Stimulated activated CD8-positive, alpha-beta memory T cell treated with anti-CD3 and anti-CD28 coated beads, Interleukin-2, amount 100 ng/mL, for 1 hour (primary cell): ENCODE measurements at places on chromosomes 11 and 22.

- no peak for DNase-seq
These were observed 1491.2 kb downstream of the BRD1 start for GRCh38 chr22:48336339-48337060.

DNA sequence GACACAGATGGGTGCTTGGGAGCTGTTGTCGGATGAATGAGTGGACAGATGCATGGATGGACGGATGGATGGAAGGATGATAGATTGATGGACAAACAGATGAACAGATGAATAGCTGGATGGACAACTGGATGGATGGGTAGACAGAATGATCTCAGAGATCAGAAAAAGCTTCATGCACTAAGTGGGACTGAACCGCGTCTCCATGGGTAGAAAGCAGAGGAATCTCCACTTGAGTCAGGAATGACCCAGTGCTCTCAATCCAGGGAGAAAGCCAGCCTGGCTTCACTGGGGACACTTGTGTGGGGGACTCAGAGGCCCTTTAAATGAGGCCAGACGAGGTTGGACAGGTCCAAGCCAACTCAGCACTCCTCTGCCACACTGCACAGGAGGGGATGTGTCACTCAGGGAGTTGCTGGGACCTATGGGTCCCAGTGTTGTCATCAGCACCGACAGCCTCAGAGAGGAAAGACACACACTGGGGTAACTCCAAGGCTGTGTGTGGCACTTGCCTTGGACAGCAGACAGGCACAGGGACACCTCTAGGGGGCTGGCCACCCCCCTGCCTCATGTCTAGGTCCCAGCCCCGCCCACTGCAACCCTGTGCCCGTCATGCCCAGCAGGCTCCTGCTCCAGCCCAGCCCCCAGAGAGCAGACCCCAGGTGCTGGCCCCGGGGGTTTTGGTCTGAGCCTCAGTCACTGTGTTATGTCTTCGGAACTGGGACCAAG, 5.6 kb downstream of the IGLL5 start:
- no peak for DNase-seq

DNA sequence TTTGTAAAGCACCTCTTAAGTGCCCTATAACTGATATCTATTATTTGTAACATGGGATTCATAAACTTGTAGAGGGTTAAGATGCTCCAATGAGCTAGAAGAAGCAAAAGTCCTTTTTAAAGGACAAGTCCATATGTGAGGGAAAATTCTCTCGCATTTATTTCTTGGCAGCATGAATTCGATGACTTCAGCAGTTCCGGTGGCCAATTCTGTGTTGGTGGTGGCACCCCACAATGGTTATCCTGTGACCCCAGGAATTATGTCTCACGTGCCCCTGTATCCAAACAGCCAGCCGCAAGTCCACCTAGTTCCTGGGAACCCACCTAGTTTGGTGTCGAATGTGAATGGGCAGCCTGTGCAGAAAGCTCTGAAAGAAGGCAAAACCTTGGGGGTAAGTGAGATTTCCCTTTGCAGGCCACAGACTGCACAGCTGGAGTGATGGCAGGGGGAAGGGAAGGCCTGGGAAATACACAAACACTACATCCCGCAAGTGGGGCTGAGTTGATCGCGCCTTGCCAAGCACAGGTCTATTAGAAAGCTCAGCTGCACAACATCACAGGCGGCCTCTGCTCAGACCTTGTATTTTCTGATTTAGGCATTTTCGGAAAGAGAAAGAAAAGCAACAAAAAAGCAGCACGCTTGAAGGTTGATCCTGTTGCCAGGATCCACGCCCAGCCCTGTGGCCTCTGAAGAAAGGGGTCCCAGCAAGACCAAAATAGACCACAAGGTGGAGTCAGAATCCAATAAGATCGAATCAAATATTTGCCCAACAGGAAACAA, 1.5 kb downstream of the MS4A8 start:
- DNase-seq, result no peak

DNA sequence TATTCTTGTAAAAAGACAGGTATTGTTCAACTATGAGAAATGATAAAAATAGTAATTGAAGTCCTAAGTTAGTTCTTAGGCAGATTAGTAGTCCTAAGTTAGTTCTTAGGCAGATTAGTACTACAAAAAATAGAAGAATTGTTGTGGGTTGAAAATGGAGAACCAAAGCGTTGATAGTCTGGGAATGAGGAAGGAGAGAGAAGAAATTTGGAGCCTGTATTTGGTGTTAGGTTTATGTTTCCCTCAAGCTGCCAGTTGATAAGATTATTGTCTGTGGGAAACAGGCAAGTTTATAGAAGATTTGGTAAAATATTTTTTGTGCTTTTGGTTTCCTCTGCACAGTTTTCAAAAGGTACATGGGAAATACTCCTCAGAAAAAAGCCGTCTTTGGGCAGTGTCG, 3.6 kb downstream of the BCO2 start:
- DNase-seq, result no peak

DNA sequence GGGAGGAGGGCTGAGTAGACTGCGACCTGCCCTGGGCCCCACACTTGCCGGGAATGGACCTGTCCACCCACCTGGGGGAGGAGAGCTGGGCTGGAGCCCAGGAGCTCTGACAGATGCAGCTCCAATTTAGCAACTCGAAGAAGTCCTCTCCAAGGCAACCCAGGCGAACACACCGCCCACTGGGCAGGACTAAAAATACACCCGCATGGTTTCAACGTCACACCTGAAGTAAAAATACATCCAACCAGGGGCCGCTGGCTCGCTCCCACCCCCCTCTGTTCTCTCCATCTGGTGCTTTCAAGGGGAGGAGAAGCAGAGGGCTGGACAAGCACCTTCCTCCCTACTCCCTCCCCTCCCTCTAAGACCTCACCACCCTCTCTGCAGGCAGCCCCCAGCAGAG, 119.9 kb downstream of the FEZ1 start:
- DNase-seq, result no peak

- no peak for DNase-seq
These were observed 96.0 kb upstream of the PITPNB start for GRCh38 chr22:28015046-28015425.

DNA sequence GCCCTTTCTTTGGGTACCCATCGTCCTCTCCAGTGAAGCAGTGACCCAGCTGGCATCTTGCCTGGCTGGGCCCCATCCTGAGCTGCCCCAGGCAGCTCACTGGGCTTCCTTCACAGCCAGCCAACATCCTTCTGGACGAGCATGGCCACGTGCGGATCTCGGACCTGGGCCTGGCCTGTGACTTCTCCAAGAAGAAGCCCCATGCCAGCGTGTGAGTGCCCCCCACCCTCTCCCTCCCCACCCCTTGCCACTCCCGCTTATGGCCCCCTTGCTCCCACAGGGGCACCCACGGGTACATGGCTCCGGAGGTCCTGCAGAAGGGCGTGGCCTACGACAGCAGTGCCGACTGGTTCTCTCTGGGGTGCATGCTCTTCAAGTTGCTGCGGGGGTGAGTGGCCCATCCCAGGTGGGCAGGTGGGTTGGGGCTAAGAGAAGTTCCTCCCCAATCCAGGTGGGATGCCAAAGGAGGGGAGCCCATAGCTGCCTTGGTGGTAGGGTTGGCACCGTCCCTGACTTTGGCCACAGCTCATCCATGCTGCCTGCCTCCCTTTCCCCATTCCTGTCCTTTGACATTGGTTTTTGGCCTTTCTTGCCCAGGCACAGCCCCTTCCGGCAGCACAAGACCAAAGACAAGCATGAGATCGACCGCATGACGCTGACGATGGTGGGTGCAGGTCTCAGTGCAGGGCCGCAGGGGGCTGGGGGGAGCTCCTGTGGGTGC, 6.8 kb upstream of the ANKRD13D start:
- DNase-seq, result no peak

DNA sequence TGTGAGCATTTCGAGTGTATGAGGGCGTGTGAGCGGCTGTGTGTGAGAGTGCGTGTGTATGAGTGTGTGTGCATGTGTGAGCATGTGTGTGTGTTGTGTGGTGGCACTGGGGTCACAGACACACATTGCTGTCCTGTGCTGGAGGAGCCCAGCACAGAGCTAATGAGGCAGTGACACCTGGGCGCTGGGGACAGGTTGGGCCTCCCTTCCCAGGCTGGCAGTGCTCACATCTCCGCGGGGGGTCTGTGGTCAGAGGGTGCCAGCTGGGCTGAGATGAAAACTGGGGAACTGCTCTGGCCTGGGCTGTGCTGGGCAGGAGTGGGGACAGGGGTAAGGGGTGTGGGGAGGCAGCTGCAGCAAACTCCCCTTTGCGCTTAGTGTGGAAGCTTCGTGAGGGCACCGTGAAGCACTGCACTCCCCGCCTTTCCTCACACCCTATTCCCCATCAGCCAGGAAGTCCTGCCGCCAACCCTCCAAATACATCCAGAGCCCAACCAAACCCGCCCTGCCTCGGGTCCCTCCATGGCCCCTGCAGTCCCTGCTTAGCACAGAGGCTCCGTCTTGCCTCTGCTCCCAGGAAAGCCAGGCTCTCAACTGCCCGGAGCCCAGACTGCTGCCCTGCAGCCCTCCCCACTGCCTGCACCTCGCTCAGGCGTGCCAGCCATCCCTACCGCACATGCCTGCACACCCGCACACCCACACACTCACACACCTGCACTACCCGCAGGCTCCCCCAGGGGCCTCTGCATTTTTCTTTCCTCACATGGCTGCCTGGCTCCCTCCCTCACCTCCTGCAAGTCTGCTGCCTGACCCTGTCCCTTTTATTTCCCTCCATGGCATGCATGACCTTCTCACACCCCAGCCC, 62.0 kb upstream of the THY1 start:
- no peak for DNase-seq

- DNase-seq, result no peak
These were observed 127.2 kb downstream of the ST3GAL4 start for GRCh38 chr11:126482586-126483108.

DNA sequence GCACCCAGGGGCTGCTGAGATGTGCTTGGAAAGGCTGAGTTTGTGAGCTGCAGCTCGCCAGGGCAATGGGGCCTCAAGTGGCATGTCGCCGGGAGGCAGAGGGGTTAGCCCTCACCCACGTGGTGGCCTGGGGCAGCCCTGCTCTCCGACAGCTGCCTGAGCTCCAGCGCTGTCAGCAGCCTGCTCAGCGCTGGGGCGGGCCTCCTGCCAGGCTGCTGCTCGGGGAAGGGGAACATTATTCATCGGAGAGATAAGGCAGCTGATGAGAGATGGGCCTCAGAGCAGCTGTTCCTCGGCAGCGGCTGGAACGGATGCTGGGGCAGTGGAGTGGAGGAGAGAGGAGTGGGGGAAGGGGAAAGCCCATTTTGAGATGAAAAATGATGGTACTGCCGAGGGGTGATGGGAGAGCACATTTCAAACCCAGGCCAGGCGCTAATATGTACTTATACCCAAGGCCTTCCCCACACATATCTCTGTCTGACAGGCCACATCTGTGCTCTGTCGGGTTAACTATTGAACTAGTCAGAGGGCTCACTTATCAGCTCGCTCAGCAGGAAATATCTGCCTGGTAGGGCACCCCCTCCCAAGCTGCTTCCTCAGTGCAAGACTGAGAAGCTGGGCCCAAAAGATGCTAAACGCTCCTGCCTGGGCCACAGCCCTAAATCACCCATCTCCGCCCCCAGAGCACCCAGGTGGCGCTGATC, 79.5 kb downstream of the TIMP3 start:
- DNase-seq, result no peak

DNA sequence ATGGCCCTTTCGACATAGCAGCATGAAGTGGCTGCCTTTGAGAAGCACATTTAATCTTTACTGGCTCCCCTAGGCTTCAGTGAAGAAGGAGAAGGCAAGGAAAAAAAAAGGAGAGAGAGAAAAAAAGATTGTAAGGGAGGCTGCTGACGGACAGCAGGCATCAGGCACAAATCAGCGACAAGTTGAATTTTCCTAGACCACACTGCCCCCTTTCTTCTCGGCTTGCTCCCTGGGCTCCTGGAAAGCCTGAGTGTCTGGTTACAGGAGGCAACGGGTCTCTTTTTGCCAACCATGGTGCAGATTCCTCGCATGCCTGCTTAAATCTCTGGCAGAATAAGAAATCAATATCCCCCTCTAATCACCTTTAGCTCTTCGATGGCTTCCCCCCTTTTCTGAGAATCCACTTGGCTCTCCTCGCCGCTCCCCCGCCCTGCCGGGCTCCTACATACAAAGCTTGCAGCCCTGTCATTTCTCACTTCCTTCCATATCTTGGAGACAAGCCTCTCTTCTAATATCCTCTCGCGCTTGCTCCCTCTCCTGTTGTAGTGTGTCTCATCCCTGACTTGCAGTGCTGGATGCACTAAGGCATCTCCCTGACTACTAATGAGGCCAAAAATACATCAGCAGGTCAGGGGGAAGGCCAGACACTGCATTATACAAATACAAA, 14.3 kb downstream of the BLID start:
- DNase-seq, result no peak

DNA sequence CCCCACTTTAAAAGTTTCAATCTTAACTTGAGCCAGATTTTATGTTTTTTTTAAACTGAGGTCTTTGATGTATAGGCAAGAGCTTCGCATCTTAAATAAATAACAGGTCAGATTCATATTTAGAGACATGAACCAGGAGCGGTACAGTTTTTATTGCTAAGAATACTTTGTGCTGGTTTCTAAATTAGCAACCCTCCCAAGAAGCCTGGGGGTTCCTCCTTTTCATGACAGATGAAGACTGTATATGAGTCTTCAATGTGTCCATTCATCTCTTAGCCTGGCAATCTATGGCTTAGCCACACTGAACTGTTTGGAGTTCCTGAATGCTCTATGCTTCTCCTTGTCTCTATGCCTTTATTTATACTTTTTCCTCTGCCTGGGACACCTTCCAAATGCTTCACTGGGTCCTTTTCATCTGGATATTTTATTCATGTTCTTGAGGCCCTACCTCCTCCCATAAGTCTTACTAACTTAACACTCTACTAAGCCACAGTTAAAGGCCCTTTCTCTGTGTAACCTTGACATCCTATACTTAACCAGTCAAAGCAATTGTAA, 338.6 kb downstream of the INSC start:
- DNase-seq, result no peak

GRCh38 chr11:68683536-68684384, 584 bp upstream of the GAL start:
- no peak for DNase-seq

DNA sequence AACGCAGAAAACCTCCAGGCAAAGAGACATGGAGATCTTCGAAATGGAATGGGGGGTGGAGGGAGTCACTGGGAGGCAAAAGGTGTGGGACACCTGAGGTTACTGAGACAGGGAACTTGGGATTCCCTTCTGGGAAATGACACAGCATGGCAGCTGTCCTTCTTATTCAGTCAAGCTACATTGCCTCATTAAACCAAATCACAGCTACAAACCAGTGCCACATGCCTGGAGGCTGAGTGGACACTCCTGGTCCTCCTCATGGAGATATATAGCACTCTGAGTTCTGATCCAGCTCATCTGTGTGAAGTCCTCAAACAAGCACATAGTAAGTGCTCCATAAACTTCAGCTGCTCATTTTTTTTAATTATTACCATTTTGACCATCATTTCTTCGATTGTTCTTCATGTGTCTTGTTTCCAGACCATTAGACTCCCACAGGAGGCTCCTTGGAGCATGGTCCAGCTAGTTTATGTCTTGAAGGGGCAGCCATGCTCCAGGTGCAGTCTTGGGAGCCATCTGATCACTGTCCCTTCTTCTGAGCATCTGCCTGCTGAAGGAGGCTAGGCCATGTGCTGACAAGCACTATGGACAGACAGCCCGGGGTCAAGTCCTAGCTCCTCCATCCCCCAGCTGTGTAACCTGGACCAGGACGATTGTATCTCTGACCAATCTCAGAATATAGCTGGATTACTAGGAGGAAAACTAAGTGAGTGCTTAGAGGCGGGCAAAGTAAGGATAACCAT, 9.7 kb upstream of the FXYD2 start:
- no peak for DNase-seq

GRCh38 chr11:109972181-109972715, 120.9 kb upstream of the ZC3H12C start:
- DNase-seq, result no peak
